Airway epithelial cell (primary cell): ENCODE measurements at places on chromosomes 2 and 18. TPM values are rescaled to one million over a fixed set of nuclear protein-coding genes. Genes with fewer than 3 reads are reported as not detected.

The TRIM43 gene
- not detected in 2 replicates for total RNA-seq

The STARD6 gene
- 0.51 TPM in 1 of 2 replicates, not detected in the other for total RNA-seq

The CNGA3 gene
- not detected in 2 replicates for total RNA-seq

The TLX2 gene
- not detected in 2 replicates for total RNA-seq

The TMEM198 gene
- total RNA-seq: 0.78 and 0.93 TPM in 2 replicates

The FBLN7 gene
- total RNA-seq: 0.14 TPM in 1 of 2 replicates, not detected in the other

The GALNT13 gene
- not detected in 2 replicates for total RNA-seq

The ABCG5 gene
- not detected in 2 replicates for total RNA-seq

The CREG2 gene
- 0.88 and 3.9 TPM in 2 replicates for total RNA-seq

The SGO2 gene
- 11.7 and 14.5 TPM in 2 replicates for total RNA-seq

The PROM2 gene
- 36.2 and 53.7 TPM in 2 replicates for total RNA-seq
